Stimulated activated CD4-positive, alpha-beta T cell treated with anti-CD3 and anti-CD28 coated beads, Interleukin-4, amount 100 ng/mL, for 24 hours (primary cell): ENCODE measurements at places on chromosomes 16 and 17.
A peak's percentile ranks its signal among the peaks of the same experiment; 100 is the strongest.

GRCh38 chr17:39145143-39145542 is 6.3 kb downstream of the PLXDC1 start:
- no peak for DNase-seq

- no peak for DNase-seq
Observed at GRCh38 chr17:48384164-48384563, 45.9 kb downstream of the SKAP1 start.

DNA sequence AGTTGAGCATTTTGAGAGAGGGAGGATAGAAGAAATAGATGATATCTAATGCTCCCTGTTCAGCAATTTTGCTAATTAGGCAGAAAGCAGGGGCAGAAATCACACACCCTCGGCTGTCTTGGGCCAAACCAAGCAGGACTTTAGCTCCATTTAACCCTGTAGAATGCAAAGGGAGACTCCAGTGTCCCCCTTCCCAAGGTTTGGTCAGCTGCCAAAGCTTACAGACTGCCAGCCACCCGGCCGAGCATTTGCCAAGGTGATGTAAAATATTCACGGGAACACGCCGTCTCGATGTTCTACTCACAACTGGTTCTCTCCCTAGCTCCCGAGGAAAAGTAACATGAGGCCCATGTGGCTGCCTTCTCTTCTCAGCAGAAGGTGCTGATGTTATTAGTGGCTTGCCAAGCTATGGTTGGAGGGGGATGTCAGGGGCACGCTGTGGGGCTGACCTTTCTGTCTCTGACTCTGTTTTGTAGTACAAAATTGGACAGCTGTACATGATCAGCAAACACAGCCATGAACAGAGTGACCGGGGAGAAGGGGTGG is 155.3 kb downstream of the PITPNC1 start:
- DNase-seq: no peak

GRCh38 chr16:85448557-85449190 is 164.4 kb upstream of the GSE1 start:
- peak; percentile 24 for DNase-seq

- no peak for DNase-seq
Observed at GRCh38 chr16:73233329-73233765, 185.4 kb upstream of the ZFHX3 start.

GRCh38 chr17:21020622-21021021 is 22.2 kb downstream of the USP22 start:
- no peak for DNase-seq

DNA sequence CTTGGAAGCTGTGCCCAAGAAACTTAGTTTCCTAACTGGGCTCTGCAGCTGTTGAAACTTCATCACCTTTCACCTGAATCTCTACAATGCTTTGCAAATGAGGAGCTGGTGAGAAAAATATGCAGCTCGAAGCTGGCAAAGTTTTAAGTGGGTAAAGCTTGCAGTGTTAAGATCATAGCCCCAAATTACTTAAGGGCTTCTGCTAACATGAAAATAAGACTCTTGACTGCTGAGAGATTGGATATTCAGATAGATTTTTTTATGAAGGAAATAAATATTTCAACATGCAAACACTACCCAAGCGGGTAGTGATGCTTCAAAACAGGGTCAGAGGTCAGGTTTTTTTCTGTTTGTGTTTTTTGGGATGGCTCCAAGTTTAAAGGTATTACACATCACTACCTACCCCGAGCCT is 278.7 kb downstream of the FTO start:
- DNase-seq: no peak

DNA sequence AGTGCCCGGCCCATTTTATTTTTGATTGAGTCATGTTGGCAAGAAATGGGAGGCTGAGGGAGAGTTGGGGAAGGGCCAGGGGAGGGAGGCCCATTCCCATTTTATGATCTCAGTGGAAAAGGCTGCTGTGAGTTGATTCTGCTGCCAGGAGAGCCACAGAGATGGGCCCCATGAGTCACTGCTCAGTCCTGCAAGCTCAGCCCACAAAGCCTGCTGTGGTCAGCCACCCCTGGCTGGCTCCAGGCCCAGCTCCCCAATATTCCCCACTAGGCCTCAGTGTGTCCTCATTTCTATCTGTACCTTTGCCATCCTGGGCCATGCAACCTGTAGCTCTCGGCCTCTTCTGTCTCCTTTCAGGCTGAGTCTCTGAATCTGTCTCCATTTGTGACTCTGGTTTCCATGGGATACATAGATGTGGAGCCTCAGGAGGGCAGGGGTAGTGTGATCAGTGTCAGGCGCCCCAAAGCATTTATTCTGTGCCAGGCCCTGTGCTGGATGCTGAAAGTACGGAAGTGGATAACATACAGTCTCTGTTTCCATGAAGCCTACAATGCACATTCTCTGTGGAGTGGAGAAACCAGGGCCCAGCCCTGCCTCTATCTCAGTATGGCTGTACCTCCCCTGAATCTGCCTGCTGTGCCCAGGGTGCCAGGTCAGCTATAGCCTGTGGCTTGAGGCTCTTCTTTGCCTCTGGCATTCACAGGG is 1.9 kb upstream of the PLEKHG4 start:
- peak; percentile 23 for DNase-seq

GRCh38 chr16:89426736-89427530 is 63.4 kb downstream of the ANKRD11 start:
- DNase-seq: no peak

DNA sequence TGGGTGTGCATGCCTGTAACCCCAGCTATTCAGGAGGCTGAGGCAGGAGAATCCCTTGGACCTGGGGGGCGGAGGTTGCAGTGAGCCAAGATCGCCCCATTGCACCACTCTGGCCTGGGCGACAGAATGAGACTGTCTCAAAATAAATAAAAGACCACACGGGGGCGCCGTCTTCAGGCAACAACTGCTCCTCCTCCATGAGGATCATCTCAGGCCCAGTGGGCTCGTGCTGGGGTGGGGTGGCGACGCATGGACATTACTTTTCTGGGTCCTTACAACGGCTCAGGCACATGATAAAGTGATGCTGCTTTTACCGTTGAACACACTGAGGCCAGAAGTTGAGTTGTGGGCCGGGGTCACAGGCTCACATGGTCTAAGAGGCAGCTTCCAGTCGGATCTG is 56.2 kb downstream of the PRMT7 start:
- peak; percentile 34 for DNase-seq

GRCh38 chr16:89711601-89712273 is 9.0 kb downstream of the VPS9D1 start:
- peak; percentile 84 for DNase-seq

GRCh38 chr17:227078-227945 is 45.9 kb upstream of the DOC2B start:
- no peak for DNase-seq

DNA sequence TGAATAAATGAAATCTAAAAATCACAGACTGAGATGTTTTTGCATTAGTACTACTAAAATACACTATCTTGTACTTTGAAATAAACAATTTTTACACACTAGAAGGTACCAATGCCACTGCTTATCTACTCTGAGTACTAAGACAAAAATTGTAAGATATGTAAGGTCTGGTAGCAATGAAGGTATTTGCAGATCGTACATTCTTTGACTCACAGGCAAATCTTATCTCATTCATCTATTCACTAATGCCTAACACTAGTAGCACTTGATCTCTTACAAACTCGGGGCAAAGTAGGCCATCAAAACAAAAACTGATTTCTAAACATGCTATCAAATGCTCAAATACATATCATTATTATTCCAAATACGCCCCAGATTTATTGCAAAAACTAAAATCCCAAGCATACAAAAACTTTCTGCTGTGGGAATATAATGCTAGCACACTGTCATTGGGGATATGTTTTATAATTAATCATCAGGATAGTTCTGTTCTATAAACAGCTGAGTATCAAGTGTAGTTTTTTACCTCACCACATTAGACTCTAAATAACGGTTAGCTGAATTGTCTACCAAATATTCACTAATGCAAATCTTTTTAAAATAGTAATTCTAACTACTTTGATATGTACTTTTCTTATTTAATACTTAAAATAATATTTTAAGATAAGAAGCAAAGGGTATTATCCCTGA is 68.0 kb downstream of the MED13 start:
- DNase-seq: no peak

DNA sequence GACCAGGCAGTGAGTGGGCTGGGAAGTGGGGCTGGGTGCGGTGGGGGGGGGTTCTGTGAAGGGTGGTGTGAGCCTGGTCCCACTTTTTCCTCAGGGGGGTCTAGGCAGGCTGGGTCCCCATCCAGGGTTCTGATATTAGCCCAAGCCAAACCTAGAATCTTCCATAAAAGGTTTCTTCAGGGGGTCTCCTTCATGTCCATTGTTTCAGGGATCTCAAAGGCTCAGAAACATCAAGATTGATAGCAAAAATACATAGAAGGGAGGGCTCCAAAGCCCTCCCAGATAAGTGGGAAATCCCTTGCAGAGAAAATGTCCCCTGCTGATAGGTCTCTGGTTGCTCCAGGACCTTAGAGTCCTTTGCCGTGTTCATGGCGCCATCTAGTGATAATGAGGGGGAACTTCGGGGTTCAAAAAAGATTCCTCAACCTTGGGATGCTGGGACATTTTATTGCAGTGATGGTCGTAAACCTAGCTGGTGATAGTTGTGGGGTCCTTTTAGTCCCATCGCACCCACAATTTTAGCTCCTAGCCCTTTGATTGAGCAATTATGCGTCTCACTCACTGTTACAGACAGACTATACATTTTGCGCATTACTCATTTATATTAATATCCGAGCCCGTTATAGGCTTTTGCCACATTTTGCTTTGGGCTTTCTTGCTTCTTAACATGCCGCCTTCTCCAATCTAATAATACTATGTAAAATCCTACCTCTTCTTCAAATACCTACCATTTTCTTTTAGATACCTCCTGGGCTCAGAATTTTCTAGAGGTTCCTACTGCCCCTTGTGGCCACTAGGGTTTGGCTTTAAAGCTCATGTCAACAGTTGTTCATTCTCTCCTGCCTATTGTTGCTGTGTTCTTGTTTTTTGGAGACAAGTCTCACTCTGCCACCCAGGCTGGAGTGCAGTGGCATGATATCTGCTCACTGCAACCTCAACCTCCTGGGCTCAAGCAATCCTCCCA is 35.1 kb downstream of the IGF2BP1 start:
- DNase-seq: peak; percentile 55

- no peak for DNase-seq
Observed at GRCh38 chr17:21061971-21062526, 19.2 kb upstream of the USP22 start.

DNA sequence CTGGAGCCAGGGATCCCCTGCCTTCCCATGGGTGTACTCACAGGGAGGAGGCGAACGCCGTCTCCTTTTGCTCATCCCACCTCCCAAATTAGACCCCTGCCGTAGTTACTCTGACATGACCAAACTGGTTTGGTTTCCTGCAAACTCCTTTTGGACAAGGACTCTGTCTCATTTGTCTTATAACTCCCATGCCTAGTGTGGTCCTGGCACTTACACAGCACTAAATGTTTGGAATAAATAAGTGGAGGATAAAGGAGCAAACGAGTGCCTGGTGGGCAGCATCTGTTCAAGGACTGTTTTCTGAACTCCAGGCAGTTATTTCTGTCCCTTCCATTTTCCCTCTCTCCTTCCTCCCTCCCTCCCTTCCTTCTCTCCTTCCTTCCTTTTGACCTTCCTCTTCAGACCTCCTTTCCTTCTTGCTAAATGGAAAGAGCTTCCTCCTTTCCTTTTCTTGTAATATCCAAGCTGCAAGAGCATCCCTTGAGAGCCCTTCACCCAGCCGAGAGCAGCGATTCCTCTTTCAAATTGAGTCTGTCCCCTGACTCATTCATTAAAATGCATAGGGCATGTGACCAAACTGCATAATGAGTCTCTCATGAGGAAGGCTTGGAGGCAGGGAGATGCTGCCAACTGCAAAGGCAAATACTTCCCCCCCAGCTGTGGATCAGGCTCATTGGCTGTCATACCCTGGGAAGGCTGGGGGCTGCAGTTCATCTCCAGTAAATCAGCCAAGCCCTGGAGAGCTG is 36.8 kb downstream of the CHD9 start:
- DNase-seq: no peak

- DNase-seq: no peak
Observed at GRCh38 chr16:73750639-73751038, 546.0 kb upstream of the PSMD7 start.

DNA sequence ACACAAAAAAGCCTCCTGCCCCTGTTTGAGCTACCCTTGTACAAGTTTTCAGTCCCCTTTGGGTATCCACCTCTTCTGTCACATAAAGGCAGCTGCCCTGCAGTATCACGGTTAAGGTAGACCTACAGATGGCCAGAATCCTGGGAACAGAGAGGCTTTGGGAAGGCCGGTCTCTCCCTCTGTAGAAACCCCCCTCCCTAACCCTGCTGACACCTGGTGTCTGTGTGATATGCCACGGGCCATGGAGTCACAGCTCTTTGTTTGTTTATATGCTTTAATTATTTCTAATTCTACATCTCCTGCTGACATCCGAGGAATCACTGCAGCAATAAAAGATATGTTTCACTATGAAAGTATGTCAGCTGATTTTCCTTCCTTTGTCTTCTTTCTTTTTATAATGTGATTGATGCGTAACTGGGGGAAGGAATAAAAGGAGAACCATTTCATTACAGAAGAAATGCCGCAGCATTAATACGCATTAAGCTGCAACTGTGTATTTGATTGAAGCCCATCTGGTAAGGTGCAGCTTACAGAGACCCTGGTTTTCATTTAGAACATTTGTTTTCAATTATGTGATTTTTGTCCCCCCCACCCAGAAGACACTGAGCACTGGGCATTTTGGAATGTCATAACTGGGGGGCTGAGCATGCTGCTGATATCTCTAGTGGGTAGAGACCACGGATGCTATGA is 142.1 kb downstream of the SLC39A11 start:
- no peak for DNase-seq

DNA sequence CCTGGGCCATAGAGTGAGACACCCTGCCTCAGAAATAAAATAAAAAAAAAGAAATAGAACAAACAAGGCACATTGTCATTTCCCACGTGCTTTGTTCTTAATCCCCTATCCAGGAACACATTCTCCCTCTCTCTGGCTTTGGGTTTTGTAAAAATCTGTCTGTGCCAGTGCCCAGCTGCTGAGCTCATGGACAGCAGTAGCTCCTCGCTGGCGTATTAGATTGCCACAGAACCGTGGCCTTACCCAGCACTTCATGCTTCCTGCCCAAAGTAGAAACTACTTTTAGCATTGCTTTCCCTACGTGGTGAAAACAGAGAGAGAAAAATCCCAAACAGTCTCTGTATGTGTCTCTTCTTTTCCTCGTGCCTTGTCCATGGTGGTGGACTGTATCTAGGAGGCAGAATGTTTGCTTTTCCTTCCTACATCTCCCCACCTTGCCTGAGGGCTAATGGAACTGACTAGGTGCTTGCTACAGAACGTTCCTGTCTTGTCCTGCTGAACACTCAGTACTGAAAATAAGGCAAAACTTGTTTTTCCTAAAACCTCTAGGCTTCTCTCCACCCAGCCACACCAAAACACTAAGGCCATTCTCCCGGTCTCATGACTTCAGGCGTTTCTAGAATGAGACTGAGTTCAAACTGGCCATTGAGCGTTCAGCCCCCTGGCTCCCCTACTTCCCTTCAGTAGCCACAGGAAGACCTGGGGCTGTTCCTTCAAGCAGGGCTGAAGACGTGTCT is 26.1 kb downstream of the MNT start:
- no peak for DNase-seq
